ENCODE measurements at places on chromosomes 3 and 15.

- DNase-seq = no peak
Observed at GRCh38 chr3:120682095-120682681, at the start of gene HGD. HGD (minus strand) TSS chr3:120682239; CDS start chr3:120682111, 128 bp downstream.

GRCh38 chr15:82966671-82967071, 14.2 kb upstream of the HOMER2 start:
- no peak for DNase-seq

- no peak for DNase-seq
Observed at GRCh38 chr15:32825219-32825618, 107.4 kb downstream of the GREM1 start.

DNA sequence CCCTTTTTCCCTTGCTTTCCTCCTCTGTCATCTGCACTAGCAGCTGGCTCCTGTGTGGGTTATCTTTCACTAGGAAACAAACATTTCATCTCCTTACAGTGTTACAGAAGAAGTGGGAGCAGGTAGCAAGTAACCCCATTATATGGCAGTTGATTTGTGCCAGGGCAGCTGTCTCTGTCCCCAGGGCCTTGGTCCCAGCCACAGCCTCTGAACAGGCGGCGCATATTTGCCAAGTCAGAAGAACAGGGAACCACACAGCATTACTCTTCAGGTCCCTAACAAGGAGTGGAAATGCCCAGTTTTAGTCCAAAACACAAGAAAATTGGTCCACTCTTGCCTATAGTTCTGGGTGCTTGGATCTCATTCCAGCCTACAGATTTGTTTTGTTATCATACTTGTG, 80.7 kb upstream of the PXYLP1 start:
- no peak for DNase-seq

- DNase-seq = no peak
Observed at GRCh38 chr3:38601956-38602550, 47.4 kb downstream of the SCN5A start.

GRCh38 chr15:69919816-69920215, 177.9 kb downstream of the TLE3 start:
- DNase-seq = no peak

DNA sequence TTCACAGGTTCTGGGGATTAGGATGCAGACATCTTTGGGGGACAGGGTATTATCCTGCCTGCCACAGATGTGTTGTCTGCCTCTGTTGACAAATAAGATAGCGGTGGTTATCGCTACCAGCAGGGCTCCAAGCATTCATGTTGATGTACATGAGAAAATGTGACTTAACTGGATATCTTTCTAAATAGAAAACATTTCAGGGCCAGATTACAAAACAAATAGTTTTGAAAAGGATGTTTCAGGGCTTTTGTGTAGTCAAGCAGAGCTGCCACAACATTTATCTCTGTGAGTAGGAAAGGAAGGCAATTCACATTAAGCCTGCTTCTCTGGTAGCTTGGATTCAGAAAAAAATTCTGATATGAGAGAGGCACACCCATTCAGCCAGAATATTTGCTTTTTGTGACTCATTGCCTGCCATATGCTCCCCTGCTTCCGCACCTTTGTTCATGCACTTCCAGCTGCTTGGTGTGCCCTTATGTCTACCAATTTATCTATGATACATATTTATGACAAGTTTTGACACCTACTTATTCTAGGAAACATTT, 22.8 kb downstream of the PLS1 start:
- DNase-seq = no peak

DNA sequence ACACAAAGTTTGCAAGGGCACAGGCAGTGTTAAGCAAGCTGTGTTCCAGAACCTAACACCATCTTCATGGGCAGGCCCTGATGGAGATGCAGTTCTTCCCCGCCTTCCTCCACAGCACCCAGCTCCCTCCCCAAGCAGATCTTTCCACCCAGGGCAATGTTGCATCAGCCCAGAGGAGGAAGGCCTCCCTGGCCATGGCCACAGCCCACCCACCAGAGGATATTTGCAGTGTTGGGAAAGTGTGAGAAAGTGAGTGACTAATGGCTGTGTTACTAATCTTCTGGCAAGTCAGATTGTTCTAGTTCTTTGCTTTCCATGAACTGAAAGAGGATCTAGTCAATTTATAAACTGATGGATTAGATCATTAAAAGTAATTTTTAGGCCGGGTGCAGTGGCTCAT, 42.0 kb upstream of the ATP10A start:
- no peak for DNase-seq

- no peak for DNase-seq
Observed at GRCh38 chr3:133457465-133458067, 57.7 kb downstream of the BFSP2 start.

- DNase-seq = no peak
Observed at GRCh38 chr15:43204016-43204901, 16.6 kb downstream of the EPB42 start.

DNA sequence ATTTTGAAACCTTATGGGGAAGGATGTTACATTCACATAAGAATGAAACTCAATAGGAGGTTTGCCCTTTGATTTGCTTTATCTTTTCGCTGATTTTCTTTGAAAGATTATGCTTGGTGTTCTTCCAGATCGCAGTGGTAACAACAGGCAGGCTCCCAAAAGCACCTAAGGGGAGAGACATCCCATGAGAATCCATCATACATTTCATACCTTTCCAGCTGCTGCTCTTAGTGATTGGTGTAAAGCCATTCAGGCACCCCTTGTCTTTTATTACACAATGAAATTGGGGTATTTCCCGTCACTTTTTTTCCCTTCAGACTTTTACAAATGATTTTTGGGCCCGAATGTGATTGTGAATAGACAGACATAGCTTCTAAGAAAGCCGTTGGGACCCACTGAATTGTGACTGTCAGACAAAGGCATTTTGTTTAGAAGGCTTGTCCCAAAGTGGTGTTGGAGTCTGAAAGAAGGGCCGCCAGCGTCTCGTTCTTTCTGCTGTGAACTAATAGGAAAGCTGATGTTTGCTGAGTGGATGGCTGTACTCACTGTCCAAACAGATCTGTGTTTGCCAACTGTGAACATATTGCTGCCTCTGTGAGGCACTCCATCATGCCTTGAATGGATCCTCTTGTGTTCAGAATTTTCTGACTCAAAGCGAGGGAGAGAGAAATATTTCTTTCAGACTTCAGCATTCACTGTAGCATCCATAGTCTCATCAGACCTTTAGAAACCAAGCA, 164.3 kb downstream of the FNDC3B start:
- no peak for DNase-seq

DNA sequence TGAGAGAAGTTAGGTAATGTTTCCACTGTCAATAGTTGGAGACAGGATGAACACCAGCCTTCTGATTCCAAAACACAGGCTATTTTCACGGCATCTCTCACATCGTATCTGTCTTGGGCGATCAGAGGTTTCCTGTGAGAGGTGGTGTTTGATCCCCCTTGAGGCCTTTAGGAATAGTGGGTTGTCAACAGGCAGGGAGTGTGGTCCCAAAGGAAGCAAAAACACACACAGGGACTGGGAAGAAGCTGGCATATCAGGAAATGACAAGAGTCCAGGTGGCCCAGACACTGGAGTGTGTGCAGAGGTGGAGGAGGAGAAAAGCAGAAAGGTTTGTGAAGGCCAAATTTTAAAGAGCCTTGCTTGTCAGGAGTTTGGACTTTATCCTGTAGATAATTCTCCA, 6.6 kb upstream of the MAGEF1 start:
- DNase-seq = no peak

All from activated naive CD8-positive, alpha-beta T cell treated with anti-CD3 and anti-CD28 coated beads, Interleukin-2, amount 50 U/mL, for 16 hours (primary cell).